NCI-H460 (cell line): ENCODE measurements at places on chromosomes 7 and 10.

GRCh38 chr10:131862548-131862947, 38.3 kb upstream of the PPP2R2D start:
- DNase-seq: no peak

- no peak for DNase-seq
Observed at GRCh38 chr10:97329766-97330165, 4.8 kb downstream of the FRAT2 start.

GRCh38 chr10:103592186-103593021, 98.9 kb downstream of the NEURL1 start:
- DNase-seq: peak; percentile 39

DNA sequence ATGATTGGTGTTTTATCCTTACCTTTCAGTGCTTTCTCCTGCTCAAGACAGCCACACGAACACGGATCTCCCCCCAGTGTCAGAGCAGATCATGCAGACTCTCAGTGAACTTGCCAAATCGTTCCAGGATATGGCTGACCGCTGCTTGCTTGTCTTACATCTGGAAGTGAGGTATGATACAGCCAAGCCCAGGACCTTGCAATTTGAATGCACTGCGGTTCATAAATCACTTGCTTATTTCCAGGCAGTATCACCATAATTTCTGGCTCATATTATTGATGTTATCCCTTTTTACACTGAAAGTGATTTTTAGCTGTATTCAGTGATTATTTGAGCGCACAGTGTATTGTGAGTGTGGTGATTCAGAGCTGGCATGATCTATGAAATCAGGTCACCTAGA, 129.7 kb upstream of the LRGUK start:
- DNase-seq: no peak

- DNase-seq: no peak
Observed at GRCh38 chr7:157974678-157975230, 612.9 kb downstream of the PTPRN2 start.

GRCh38 chr10:65993451-65993850, 932.4 kb upstream of the LRRTM3 start:
- no peak for DNase-seq

DNA sequence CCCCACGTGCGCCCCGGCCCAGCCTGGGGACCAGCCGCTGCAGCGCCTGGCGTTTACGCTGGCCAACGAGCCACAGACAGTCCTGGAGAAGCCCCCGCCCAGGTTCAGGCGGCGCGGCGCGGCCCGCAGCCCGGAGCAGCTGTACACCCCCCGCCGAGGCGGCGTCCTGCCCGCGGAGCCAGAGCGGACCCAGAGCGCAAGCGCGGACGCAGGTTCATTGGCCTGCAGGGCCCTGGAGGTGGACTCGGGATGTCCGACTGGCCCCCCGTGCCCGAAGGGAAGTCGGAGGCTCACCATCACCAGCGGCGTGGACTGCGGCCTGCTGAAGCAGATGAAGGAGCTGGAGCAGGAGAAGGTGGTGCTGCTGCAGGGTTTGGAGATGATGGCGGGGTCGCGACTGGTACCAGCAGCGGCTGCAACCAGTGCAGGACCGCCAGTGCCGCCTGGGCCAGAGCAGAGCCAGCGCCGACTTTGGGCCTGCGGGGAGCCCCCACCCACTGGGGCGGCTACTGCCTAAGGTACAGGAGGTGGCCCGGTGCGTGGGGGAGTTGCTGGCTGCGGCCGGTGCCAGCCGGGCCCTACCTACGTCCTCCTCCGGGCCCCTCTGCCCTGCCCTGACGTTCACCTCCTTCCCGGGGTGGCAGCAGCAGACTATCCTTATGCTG, 72.0 kb upstream of the KCTD7 start:
- no peak for DNase-seq

- DNase-seq: no peak
Observed at GRCh38 chr10:93495654-93496321, 624 bp upstream of the CEP55 start.

DNA sequence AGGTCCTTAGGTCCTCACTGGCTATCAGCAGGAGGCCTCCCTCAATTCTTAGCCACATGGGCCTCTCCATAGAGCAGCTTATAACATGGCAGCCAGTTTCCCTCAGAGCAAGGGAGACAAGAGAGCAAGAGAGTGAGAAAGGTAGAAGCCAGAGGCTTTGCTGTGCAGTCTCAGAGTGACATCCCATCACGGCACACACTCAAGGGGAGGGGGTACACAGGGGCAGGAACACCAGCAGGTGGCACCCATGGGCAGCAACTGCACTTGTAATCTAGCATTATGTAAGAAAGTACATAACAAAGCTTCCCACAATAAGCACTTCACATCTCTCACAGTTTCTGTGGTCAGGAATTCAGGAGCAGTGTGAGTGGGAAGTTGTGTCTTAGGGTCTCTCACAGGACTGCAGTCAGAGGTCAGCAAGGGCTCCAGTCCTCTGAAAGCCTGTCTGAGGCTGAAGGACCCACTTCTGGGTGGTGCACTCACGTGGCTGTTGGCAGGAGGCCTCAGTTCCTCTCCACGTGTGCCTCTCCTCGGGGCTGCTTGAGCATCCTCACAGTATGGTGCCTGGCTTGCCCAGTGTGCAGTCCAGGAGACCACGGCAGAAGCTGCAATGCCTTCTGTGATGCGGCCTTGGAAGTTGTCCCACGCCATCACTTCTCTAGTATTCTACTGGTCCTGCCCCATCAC, 159.4 kb downstream of the OAT start:
- no peak for DNase-seq

DNA sequence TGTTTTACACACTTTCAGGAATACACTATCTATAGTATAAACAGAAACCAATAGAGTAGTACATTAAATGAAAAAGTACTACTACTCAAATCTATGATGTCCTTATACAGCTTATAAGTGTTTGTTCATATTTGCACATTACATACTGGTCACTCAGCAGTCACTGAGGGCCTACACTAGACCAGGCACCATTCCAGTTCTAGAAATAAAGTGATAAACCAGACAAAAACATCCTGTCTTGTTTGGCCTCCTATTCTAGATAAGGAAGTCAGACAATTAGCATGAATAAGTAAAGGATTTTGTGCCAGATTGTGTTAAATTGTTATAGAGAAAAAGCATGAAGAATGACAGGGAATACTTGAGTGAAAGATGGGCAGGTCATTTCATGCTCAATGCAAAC, 219.0 kb downstream of the CRPPA start:
- no peak for DNase-seq

GRCh38 chr7:71016401-71016800, 115.5 kb upstream of the GALNT17 start:
- no peak for DNase-seq

- no peak for DNase-seq
Observed at GRCh38 chr10:458421-458851, 231.0 kb downstream of the DIP2C start.

GRCh38 chr7:25851332-25852210, 300.4 kb upstream of the NFE2L3 start:
- DNase-seq: peak; percentile 81

GRCh38 chr7:134782121-134782623, 2.7 kb downstream of the CALD1 start:
- DNase-seq: no peak

GRCh38 chr10:46318799-46319198, 32.0 kb downstream of the ANTXRL start:
- DNase-seq: no peak

DNA sequence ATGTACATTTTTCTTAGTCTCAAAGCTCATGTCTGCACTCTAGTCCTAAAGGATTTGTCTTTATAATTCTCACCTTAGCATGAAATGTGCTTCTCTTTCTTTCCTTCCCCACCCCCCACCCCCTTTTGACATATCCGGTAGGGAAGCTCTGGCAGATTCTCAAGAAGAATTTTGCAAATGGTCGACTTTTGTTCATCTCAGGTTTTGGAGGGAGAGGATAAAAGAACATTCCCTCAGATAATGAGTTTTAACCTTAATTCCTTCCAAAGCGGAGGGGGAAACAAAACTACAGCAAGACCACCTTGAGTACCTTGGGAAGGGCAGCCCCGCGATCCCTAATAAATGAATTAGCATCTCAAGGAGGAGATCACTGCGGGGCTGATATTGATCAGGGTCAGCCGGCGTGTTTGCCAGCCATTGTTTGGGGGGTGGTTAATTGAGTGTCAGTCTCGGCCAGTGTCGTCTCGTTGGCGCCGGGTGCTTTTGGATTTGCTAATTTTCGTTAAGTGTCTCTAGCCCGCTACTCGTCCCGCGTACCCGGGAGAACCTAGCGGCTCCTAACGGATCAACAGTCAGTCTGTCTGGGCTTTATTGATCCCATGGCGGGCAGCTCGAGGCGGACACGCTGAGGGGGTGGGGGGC, 874 bp upstream of the BAMBI start:
- DNase-seq: no peak

- no peak for DNase-seq
Observed at GRCh38 chr7:43351683-43352082, 231.2 kb upstream of the STK17A start.
